ENCODE measurements at places on chromosomes 3 and 15. TPM values are rescaled to one million over a fixed set of nuclear protein-coding genes. Genes with fewer than 3 reads are reported as not detected.

DNA sequence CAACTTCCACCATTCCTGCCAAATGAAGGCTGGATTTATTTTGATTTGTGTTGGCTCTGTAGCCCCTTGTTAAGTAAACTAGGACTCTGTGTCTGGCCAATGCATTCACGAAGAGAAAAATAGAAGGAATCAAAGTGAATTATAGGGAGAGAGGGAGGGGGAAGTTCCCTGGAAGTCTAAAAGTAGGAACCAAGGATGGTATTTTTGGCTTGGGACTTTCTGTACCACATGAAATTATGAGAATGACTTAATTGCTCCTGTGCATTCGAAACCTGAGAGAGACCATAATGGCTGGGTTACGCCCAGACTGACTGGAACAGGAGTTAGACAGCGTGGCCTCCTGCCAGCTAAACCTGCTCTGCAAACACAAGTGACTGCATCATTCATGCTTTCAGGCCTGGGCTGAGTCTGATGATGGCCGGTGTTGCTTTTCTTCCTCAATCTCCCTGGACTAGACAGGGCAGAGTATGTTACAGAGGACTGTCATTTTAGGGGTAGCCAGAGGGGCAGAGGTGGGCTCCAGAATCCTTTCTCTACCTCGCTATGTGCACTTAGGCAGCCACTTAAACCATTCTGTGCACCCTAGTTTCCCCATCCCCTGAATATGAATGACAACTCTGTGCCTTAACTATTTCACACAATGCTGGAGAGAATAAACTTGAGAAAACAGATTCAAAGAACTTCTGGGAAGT is 58.9 kb downstream of the MYO1E start:
- no peaks in the 10 kb centered on the region for H3K4me1 ChIP-seq
- no peak for DNase-seq
- H3K27ac ChIP-seq: no peak overlapping the region

- peaks cover 23% of the 10 kb centered on the region for H3K36me3 ChIP-seq
- H3K27me3 ChIP-seq: no peaks in the 10 kb centered on the region
- no peak for DNase-seq
- peak overlapping the region; percentile 77 for H3K4me3 ChIP-seq
- peak overlapping the region; percentile 89 for H3K27ac ChIP-seq
Observed at GRCh38 chr15:59657635-59658125, 365 bp upstream of the GTF2A2 start.

The HCLS1 gene
- total RNA-seq: 306 TPM

The C3orf22 gene
- not detected for total RNA-seq

Data from naive thymus-derived CD4-positive, alpha-beta T cell (primary cell).